ENCODE measurements at places on chromosomes 1 and 21. TPM values are rescaled to one million over a fixed set of nuclear protein-coding genes. Genes with fewer than 3 reads are reported as not detected.
A peak's percentile ranks its signal among the peaks of the same experiment; 100 is the strongest.

The THEM4 gene
- total RNA-seq, result 17.5 TPM

- no peak for DNase-seq
- peak overlapping the region; percentile 47 for H3K27ac ChIP-seq
- H3K4me3 ChIP-seq, result no peak overlapping the region
- peaks cover 18% of the 10 kb centered on the region for H3K4me1 ChIP-seq
These were observed 27.1 kb downstream of the ACOT11 start for GRCh38 chr1:54575161-54575560.

The PCSK9 gene
- 0.28 TPM for total RNA-seq

The HSPA6 gene
- total RNA-seq, result 5.5 TPM

DNA sequence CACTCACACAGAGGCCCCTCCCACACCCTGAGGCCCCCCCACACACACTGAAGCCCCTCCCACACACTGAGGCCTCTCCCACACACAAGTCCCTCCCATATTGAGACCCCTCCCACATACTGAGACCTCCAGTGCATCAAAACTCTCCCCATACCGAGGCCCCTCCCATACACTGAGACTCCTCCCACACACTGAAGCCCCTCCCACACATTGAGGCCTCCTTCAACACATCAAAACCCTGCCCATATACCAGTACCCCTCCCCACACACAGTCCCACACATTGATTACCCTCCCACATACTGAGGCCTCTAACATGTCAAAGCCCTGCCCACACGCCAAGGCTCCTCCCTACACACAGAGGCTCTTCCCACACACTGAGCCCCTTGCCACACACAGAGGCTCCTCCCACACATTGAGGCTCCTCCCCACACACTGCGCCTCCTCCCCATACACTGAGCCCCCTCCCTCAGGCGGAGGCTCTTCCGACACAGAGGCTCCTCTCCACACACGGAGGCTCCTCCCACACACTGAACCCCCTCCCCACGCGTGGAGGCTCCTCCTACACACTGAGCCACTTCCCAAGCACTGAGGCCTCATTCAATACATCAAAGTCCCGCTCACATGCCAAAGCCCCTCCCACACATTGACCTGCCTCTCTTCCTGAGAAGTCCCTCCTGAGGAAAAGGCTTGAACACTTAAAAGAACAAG, 392.3 kb downstream of the CAMTA1 start:
- DNase-seq, result no peak
- H3K27me3 ChIP-seq, result no peaks in the 10 kb centered on the region
- H3K36me3 ChIP-seq, result no peaks in the 10 kb centered on the region
- no peak overlapping the region for H3K27ac ChIP-seq
- no peak overlapping the region for H3K4me3 ChIP-seq

DNA sequence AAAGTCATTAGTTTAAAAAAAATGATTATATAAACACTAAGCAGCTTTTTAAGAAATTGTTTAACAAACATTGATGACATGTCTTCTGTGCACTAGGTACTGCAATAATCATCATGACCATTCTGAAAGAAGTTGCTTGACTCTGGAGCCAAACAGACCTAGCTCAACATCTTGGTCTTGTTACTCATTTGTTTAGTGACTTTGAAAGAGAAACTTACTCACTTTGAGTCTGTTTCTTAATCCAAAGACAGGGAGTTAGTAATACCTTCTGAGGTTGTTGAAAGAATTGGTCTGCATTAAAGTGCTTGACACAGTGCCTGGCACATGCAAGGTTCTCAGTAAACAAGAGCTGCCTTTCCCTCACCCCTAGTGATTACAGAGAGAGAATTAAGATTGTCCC, 84.4 kb downstream of the SGIP1 start:
- H3K4me1 ChIP-seq, result no peaks in the 10 kb centered on the region
- H3K27me3 ChIP-seq, result no peaks in the 10 kb centered on the region
- H3K36me3 ChIP-seq, result no peaks in the 10 kb centered on the region
- H3K27ac ChIP-seq, result no peak overlapping the region
- H3K4me3 ChIP-seq, result no peak overlapping the region

The RHD gene
- total RNA-seq, result not detected

DNA sequence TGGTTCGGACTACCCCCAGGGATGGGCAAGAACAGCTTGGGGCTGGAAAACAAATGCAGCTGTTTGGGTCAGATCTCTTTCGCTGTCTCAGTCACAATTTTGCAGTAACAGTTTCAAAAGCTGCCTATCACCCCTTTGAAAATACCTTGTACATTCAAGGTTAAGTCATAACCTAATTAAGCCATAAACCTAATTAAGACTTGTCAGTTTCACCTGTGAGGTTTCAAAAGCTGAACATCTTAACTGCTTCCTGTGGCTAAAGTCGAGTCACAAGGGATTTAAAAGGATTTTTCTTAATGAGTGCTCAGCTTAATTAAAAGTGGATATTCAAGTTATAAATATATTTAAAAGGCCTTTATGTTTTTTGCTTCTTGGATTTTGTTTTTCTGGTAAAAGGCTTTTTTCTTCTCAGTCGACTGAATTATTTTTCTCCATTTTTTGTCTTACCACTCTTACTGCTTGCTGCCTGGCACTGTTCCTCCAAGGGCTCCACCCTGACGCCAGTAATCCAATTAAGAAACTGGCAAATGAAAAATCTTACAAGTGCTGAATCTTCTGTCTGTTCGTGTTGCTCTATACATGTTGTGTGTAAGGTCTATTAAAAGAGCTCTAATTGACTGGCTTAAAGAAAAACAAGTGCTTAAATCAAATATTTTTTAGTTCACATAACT, 31.3 kb downstream of the CBR1 start:
- no peaks in the 10 kb centered on the region for H3K27me3 ChIP-seq
- DNase-seq, result no peak
- no peaks in the 10 kb centered on the region for H3K4me1 ChIP-seq
- no peak overlapping the region for H3K4me3 ChIP-seq
- no peak overlapping the region for H3K27ac ChIP-seq

GRCh38 chr1:44806704-44807363, at the start of gene DYNLT4:
Gene DYNLT4, minus strand, starts transcription at chr1:44807351. Its CDS starts 683 bp downstream, at chr1:44806668.
- H3K4me3 ChIP-seq, result no peak within 1 kb of the TSS
- peaks cover 52% of the 10 kb centered on the region for H3K4me1 ChIP-seq
- peaks cover 8% of the 10 kb centered on the region for H3K36me3 ChIP-seq
- H3K27ac ChIP-seq, result peak within 1 kb of the TSS; percentile 98

GRCh38 chr1:166597516-166597915, 241.8 kb upstream of the POGK start:
- H3K4me3 ChIP-seq, result no peak overlapping the region
- no peak for DNase-seq
- no peaks in the 10 kb centered on the region for H3K27me3 ChIP-seq
- H3K4me1 ChIP-seq, result no peaks in the 10 kb centered on the region

The CELA3B gene
- total RNA-seq, result not detected

DNA sequence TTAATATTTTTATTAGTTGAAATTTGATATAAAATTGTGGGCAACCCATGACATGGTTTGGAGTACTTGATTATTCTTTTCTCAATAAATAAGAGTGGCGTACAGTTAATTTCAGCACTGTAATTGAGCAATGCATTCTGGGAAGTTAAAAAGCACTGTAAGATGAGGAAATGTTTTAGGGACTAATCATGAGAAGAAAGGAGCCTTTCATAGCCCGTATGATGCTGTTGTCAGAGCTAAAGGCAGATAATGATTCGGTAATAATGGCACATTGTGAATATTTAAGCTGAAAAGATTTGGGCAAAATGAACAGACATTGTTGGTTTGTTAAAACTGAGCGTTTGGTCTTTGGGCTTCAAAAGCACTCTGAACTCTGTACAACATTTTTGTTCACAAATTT, 139.3 kb downstream of the NFIA start:
- no peak overlapping the region for H3K27ac ChIP-seq
- no peaks in the 10 kb centered on the region for H3K4me1 ChIP-seq
- no peak overlapping the region for H3K4me3 ChIP-seq
- no peaks in the 10 kb centered on the region for H3K36me3 ChIP-seq

The TMIGD3 gene
- 3.0 TPM for total RNA-seq

- H3K4me3 ChIP-seq, result no peak overlapping the region
- no peak overlapping the region for H3K27ac ChIP-seq
- H3K4me1 ChIP-seq, result no peaks in the 10 kb centered on the region
- no peaks in the 10 kb centered on the region for H3K36me3 ChIP-seq
- H3K27me3 ChIP-seq, result no peaks in the 10 kb centered on the region
These were observed 12.1 kb downstream of the HHAT start for GRCh38 chr1:210340841-210341240.

- H3K4me1 ChIP-seq, result no peaks in the 10 kb centered on the region
- no peaks in the 10 kb centered on the region for H3K36me3 ChIP-seq
- peak within 1 kb of the TSS; percentile 86 for H3K27ac ChIP-seq
- H3K4me3 ChIP-seq, result peak within 1 kb of the TSS; percentile 80
These were observed at the start of gene C1orf115 for GRCh38 chr1:220690140-220691052. Gene C1orf115, plus strand, starts transcription at chr1:220690363. Its CDS starts 40 bp downstream, at chr1:220690403.

The RIMS3 gene
- 6.2 TPM for total RNA-seq

The OR2T33 gene
- total RNA-seq, result not detected

The CFHR3 gene
- 2.1 TPM for total RNA-seq

- no peak overlapping the region for H3K4me3 ChIP-seq
- H3K4me1 ChIP-seq, result no peaks in the 10 kb centered on the region
- H3K27ac ChIP-seq, result no peak overlapping the region
- H3K27me3 ChIP-seq, result no peaks in the 10 kb centered on the region
- no peaks in the 10 kb centered on the region for H3K36me3 ChIP-seq
- no peak for DNase-seq
These were observed 27.2 kb downstream of the OVAAL start for GRCh38 chr1:180585994-180586359.

DNA sequence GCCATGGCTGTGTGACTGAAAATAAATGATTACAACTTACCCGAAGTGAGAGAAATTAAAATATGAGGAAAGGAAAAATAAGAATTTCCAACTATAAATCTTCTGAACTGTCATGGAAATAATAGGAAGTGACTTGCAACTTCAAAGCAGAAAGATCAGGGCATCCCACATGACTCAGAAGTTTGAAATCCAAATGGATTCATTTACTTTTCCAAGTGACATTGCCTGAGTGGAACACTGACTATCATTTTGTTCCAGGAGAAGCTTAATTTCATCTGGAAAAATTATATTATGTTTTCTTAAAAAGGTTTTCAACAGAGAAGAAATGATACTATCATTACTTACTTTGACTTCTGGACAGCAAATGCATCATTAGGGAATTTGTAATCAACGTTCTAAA, 110.8 kb downstream of the GREM2 start:
- no peaks in the 10 kb centered on the region for H3K36me3 ChIP-seq
- H3K4me1 ChIP-seq, result no peaks in the 10 kb centered on the region
- H3K27me3 ChIP-seq, result no peaks in the 10 kb centered on the region
- no peak for DNase-seq
- no peak overlapping the region for H3K4me3 ChIP-seq

- peak; percentile 86 for DNase-seq
- H3K4me3 ChIP-seq, result peak overlapping the region; percentile 76
- peak overlapping the region; percentile 96 for H3K27ac ChIP-seq
These were observed 505 bp downstream of the ENTREP3 start for GRCh38 chr1:155254714-155255242.

GRCh38 chr1:116268211-116268610, 104.8 kb upstream of the ATP1A1 start:
- no peak overlapping the region for H3K4me3 ChIP-seq
- peak; percentile 33 for DNase-seq
- H3K4me1 ChIP-seq, result no peaks in the 10 kb centered on the region
- H3K27me3 ChIP-seq, result no peaks in the 10 kb centered on the region
- no peak overlapping the region for H3K27ac ChIP-seq

- no peaks in the 10 kb centered on the region for H3K4me1 ChIP-seq
- DNase-seq, result no peak
- no peak overlapping the region for H3K4me3 ChIP-seq
- no peaks in the 10 kb centered on the region for H3K36me3 ChIP-seq
These were observed 122.4 kb downstream of the MAST2 start for GRCh38 chr1:45925728-45926287.

GRCh38 chr21:35737899-35738346, 322.4 kb downstream of the SETD4 start:
- no peak overlapping the region for H3K27ac ChIP-seq
- no peaks in the 10 kb centered on the region for H3K4me1 ChIP-seq
- no peaks in the 10 kb centered on the region for H3K27me3 ChIP-seq
- H3K36me3 ChIP-seq, result no peaks in the 10 kb centered on the region
- no peak overlapping the region for H3K4me3 ChIP-seq

- peaks cover 4% of the 10 kb centered on the region for H3K36me3 ChIP-seq
- DNase-seq, result no peak
- H3K4me3 ChIP-seq, result no peak overlapping the region
- H3K27me3 ChIP-seq, result no peaks in the 10 kb centered on the region
These were observed 28.4 kb upstream of the FHAD1 start for GRCh38 chr1:15218287-15219279.

DNA sequence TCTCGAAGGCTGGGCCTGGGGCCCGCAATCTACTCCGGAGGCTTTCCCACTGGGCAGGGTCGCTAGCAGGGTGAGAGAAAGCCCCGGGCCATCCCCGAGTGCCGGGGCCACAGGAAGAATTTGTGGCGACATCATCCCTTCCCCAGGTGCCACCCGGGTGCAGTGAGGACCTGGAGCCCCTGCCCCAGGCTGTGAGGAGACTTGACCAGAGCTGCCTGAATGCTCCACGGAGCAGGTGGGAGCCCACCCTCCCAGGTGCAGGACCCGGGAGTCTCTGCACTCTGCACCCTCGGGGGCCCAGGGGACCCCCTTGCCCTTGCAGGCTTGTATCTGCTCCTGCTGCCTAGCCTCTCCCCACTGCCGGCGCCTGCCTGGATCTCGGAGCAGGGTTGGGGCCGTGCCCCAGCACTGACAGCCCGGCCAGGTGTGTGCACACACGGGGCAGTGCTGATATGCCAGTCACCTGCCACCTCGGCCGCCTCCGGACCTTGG, 67.5 kb upstream of the RGS7 start:
- no peak overlapping the region for H3K27ac ChIP-seq
- H3K4me1 ChIP-seq, result no peaks in the 10 kb centered on the region
- DNase-seq, result peak; percentile 41
- H3K36me3 ChIP-seq, result no peaks in the 10 kb centered on the region

DNA sequence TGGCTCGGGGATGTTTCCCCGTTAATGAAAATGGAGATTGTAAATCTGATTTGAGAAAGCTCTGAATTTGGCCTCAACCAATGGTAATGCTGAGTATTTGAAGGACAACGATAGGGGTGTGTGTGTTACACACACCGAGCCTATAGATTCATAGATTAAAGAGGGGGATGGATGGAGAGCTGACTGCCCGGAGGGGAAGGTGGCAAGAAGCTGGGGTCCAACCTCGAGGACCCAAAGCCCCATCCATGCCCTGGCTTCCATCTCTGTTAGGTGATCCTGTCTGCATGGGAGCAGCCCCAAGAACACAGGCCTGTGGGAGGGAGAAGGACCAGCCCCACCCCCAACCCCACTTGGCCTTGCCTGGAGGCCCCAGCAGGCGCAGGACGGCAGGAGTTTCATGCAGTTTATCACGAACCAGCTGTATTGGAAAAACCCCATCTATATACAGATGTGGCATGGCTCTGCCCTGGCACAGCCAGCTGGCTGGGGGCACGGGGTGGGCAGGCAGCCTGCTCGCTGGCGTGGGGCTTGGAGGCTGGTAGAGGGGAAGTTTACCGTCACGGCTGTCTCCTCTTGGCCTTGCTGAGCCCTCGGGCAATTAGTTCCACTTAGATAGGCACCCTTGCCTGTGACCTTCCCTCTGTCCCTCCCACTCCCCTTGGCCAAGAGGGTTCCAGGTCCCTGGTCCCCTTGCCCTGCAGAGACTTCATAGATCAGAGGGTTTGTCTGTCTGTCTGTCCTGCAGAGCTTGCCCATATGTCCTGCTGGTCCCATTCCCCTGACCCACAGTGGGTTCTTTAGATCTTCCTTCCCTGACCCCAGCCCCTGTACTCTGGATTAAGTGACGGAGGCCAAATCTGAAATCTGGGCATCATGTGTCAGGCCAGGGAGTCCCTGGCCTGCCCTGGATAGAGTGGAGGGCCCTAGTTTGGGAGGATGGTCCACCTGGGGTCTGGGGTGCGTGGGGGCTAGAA, 3.0 kb downstream of the HSPB7 start:
- no peaks in the 10 kb centered on the region for H3K4me1 ChIP-seq
- no peaks in the 10 kb centered on the region for H3K36me3 ChIP-seq
- peak overlapping the region; percentile 95 for H3K27ac ChIP-seq
- no peaks in the 10 kb centered on the region for H3K27me3 ChIP-seq
- H3K4me3 ChIP-seq, result no peak overlapping the region
- peak; percentile 64 for DNase-seq

Measured in kidney (tissue), 22 donors.